ENCODE measurements at places on chromosomes 13 and 19.

DNA sequence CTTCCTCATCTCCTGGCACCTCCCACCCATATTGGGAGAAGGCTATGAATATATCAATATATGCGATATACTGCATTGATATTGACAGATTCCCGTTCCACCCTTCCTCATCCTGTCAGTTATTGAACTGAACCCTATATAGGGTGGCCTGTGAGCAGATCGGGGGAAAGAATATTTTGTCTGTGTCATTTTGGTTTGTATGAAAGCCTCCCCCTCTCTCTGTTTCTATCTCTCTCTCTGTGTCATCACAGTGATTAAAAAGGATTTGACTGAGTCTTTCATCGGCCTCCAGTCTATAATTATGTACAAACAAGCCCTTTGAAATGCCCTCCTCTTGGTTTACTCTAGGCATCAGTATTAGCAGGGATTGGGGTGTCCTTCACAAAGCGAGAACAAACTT, 35.7 kb downstream of the RASL11A start:
- DNase-seq: no peak

DNA sequence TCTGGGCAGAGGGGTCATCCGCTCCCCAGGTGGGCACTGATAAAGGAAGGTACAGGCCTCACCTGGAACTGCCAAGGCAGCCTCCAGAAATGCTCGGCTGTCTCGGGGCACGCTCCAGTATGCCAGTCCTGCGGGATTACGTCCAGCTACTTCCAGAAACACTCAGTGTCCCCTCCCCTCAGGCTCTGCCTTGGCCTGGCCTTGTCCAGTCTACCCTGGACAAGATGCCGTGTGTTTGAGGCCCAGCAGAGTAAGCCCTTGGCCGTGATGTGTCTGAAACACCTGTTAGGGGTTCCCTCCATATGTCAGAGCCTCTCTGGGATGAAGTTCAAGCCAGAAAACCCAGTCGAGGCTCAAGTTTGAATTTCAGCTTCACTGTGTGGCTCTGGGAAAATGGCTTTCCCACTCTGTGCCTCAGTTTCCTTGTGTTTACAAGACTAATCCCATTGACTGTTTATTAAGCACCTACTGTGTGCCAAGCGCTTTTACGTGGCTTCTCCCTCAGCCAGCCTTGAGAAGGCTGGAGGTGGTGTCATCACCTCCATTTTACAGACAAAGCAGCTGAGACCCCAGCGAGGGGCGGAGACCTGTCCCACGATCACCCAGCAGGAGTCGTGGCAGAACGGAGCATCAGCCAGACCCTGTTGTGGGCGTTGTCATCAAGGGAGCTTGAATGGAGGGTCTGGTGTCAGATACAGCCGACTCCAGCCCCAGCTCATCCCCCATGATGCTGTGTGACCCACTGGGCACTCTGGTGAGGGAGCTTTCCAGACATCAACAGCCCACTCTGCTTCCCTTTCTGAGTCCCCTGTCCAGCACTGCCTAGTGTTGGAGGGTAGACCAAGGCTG, 2.0 kb upstream of the PIK3R2 start:
- DNase-seq: no peak

GRCh38 chr13:99658261-99658991, 157.2 kb downstream of the TM9SF2 start:
- no peak for DNase-seq

GRCh38 chr19:53332484-53332883, 1.1 kb upstream of the ZNF845 start:
- no peak for DNase-seq

- DNase-seq: no peak
Measured at GRCh38 chr19:49190781-49191180, 33.2 kb downstream of the TRPM4 start.

GRCh38 chr13:74485757-74486156, 351.6 kb upstream of the KLF12 start:
- DNase-seq: no peak

- DNase-seq: no peak
Measured at GRCh38 chr19:6890401-6890913, 3.1 kb downstream of the ADGRE1 start.

GRCh38 chr19:2239771-2240770, 3.4 kb downstream of the SF3A2 start:
- no peak for DNase-seq

GRCh38 chr19:5086230-5086629, 117.3 kb downstream of the KDM4B start:
- no peak for DNase-seq

- DNase-seq: no peak
Measured at GRCh38 chr13:66354879-66355751, 875.0 kb downstream of the PCDH9 start.

DNA sequence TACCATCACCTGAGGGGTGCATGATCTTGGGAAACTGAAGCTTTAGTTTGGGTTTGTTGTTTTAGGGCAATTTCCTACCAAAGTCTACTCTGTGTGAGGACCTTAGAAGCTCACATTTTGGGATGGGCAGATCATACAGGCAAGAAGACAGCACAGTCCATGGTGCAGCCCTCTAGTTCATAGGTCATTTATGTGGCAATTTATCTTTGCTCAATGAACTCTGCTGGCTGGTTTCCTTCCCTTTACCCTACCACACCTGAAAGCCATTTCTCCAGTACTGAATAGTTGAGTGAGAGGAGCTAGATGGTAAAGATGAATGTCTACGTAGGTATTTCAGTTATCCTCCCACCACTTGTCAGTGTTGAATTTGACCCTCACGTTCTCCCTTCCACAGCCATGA, 87.5 kb upstream of the KLF12 start:
- no peak for DNase-seq

DNA sequence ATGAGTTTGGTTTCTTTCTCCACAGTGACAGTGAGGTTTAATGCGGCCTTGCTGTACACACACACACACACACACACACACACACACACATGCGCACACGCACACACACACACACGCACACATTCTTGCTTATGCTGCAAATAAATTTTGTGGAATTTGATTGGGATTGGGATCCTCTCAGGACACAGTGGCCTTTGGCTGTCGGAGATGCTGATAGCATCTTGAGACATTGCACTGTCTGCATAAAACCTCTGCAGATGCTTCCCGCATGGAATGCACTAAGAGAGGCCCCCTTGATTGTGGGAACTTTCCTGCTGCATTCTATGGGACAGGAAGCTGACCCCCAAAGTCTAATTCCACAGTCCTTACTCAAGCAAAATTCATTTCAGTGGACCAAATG, 145.6 kb downstream of the FLT1 start:
- no peak for DNase-seq

DNA sequence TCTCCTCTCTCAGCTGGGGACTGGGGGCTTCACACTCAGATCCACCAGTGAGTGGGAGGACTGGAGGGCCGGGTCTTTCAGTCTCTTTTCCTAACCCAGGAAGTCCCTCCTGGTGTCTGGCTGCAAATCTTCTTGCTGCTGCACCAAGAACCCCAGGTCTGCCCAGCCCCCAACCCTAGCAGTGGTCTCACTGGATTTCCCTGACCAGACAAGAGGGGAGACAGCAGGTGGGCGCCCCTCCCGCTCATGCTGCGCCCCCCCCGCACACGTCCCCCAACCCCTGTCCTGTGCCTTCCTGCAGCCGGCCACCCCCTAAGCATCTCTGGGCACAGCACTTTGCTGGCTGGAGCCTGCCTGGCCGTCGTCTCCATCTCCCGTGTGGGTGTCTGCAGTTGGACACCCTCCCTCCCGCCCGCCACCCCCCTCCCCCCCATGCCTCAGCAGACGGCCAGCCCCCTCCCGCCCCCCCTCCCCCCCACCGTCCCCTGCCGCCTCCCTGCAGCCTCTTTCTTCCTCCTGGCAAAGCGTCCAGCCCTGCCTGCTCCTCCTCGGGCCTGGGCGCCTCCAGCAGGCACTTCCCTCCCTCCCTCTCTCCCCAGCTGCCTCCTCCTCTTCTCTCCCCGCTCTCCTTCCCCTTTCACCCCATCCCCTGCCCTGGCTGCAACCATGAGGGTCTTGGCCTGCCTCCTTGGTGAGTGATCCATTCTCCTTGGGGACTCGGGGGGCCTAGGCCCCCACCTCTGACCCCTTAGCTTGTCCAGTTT, at the start of gene SSC5D:
Gene SSC5D, plus strand, starts transcription at position 513 of the 764 bp plus-strand sequence. Its CDS starts 154 bp downstream, at position 667.
- DNase-seq: no peak

GRCh38 chr19:34662919-34663318, 14.0 kb downstream of the SCGB2B2 start:
- no peak for DNase-seq
